Activated naive CD8-positive, alpha-beta T cell treated with anti-CD3 and anti-CD28 coated beads, Interleukin-2, amount 50 U/mL, for 16 hours (primary cell): ENCODE measurements at places on chromosomes 12 and 14.

GRCh38 chr14:98018628-98019027, 1221.4 kb downstream of the VRK1 start:
- no peak for DNase-seq

DNA sequence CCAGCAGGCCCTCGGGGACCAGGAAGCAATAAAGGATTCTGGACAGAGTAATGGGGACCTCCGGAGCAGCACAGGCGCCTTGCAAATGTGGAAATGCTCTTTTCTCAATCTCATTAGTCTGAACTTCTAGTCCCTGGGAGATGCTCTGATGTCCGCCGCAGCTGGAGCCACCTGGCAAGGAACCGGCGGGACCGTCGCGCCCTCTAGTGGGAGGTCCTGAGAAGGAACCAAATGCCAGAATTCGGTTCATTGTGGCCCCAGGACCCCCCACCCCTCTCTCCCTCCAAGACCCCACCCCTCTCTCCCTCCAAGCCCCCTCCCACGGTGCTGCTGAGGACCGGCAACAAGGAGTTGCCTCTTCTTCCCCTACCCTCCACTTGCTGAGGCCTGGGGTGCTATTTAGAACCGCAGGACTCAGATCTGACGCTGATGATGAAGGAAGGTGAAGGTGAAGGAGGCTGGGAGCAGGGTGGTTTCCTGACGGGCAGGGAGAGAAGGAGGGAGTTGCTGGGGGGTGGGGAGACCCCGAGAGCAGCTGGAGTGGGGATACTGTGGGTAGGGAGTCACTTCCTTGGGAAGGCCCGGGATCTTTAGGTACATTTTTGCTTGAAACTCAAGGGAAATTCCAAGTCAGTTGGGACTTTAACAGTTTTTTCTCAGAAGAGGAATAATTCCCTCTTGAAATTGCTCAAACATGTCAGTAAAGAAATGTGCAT, 42.5 kb downstream of the SMIM41 start:
- DNase-seq, result no peak

DNA sequence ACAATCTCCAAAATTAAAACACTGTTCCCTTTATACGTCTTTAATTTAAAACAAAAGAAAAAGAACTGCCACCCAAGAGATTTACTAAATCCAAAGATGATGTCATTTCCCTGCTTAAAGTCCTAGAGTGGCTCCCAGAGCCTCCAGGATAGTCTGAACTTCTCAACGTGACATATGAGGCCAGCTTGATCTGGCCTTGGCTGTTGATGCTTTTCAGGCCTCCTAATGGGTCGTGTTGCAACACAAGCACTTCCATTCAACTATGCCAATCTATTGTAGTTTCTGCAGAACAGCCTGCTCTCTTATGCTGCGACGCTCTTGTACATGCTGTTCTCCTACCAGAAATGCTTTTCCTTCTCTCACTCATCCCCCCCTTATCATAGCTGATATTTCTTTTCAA, 35.7 kb downstream of the LGR5 start:
- no peak for DNase-seq

DNA sequence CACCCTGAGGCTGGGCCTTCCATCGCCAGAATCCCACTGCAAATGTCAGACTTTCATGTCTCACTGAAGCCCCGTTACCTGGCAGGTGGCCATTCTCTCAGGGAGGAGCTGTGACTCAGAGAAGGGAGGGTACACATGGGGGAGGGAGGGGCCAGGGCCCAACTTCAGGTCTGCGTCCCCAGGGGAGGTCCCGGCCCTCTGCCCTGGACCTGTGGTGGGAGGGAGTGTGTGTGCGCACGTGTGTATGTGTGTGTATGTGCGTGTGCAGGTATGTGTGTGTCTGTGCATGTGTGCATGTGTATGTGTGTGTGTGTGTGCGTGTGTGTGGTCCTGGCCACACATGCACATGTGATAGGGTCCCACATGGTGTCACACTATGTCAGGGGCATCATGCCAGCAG, 50.9 kb downstream of the MVK start:
- no peak for DNase-seq

DNA sequence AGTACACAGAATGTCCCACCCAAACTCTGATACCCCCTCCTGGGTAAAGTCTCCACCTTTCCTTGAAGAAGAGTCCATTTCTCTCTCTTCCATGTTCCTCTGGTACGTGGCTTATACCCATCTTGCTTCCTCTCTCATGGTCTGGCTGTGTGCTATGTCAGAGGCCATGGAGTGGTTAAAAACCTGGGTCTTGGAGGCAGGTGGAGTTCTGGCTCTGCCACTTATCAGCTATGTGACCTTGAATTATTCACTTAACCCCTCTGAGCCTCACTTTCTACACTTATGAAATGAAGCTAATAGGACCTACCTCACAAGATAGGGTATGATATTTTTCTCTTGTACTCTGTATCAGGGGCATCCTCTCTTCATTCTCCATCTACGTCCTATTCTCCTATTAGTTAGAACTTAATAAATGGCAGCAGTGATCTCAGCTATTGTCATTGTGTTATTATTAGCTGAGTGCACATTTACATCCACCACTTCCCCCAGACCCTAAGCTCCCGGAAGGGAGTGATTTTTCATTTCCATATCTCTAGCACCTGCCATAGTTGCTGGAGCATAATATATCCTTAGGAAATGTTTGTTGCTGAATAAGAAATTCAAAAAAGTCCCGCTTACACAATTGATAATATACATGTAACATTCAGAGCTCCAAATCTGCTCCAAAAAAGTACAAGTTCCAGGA, 59.8 kb upstream of the NOS1 start:
- DNase-seq, result no peak

DNA sequence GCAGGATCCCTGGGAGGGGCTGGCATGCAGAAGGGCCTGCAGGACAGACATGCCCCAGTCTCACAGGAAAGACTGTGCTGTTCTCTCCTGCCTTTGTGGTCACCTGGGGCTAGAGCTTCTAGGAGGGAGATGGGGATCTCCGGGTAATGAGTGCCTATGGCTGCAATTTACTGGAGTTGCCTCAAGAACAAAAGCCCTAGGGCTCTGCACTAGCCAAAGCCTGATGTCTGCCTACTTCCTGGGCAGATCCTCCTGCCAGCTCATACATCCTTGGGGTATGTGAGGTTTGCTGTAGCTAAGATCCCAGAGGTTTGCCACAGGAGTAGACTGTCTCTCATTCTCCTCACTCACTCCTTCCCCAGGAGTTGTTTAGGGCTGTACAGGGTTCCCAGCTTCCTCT, 106.9 kb upstream of the PPFIA2 start:
- no peak for DNase-seq

GRCh38 chr14:99908653-99909250, 115.5 kb downstream of the EML1 start:
- DNase-seq, result no peak

- no peak for DNase-seq
Observed at GRCh38 chr12:6494258-6494743, 399 bp downstream of the NCAPD2 start.

DNA sequence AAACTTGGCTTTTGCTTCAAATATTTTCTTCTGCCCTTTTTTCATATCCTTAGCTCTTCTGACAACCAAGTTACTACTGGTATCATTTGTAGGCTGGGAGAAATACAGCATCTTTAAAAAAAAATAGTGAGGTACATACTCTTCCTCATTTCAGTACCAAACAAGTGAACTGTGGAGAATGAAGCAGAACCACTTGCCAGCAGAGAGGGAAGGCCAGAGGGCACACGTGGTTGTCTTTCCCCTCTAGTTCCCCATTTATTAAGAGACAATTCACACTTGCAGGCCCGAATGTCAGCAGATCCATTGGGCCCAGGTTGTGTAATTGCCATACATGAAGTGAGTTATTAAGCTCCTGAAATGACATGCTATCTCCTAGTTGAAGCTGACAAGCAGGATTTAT, 3.2 kb downstream of the SUSD6 start:
- DNase-seq, result no peak

DNA sequence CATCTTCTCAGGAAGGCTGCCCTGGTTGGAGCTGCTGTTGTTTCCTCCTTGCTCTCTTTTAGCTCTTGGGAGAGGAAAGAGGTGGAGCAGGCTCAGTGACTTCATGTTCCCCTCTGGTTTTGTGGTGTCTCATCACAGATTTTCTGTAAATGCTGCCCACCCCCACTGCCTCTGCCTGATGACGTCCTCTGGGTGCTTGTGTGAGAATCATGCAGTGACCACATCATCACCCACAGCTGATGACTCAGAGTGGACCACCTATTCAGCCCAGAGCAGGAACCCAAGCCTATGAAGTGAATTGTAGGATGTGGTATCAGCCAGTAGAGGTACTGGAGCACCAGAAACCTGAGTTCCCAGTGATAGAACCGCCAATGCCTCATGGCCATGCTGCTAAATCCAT, at the start of gene GZMB:
Gene GZMB, minus strand, starts transcription at position 33 of the 400 bp plus-strand sequence. Its CDS starts 30 bp downstream, at position 3.
- peak; percentile 36 for DNase-seq

DNA sequence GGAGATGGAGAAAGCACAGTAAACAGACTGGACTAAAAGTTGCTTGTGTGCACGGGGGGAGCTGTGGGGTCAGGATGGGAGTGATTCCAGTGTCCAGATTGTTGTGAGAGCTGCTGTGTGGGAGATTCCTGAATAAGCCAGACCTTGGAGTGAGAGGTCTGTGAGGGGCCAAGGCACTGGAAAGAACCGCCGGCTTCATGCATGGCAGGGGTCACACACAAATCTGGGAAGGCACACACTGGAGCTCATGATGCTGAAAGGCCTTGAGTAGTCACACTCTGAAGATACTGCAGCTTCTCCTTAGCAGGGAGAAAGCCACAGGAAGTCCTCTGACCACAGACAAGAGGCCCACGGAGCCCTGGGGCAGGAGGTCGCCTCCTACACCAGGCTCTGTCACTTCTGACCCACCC, 23.1 kb downstream of the ADCY6 start:
- no peak for DNase-seq

GRCh38 chr12:39061576-39061975, 156.2 kb upstream of the CPNE8 start:
- no peak for DNase-seq

DNA sequence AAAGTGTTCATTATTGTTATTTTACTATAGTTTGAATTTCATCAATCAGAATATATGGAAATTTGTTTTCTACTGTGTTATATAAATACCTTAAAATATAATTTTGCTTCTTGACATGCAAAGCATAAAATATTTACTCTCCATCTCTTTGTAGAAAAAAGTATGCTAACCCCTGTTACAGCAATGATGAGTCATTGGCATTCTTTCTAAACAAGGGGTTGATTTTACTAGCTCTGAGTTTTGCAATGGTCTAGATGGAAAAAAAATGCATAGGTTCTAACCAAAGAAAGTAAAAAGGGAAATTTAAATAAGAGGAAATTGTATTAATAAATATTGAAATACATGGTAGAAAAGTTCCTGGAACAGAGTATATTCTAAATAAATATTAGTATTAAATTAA, 990.2 kb upstream of the ATXN7L3B start:
- DNase-seq, result no peak

DNA sequence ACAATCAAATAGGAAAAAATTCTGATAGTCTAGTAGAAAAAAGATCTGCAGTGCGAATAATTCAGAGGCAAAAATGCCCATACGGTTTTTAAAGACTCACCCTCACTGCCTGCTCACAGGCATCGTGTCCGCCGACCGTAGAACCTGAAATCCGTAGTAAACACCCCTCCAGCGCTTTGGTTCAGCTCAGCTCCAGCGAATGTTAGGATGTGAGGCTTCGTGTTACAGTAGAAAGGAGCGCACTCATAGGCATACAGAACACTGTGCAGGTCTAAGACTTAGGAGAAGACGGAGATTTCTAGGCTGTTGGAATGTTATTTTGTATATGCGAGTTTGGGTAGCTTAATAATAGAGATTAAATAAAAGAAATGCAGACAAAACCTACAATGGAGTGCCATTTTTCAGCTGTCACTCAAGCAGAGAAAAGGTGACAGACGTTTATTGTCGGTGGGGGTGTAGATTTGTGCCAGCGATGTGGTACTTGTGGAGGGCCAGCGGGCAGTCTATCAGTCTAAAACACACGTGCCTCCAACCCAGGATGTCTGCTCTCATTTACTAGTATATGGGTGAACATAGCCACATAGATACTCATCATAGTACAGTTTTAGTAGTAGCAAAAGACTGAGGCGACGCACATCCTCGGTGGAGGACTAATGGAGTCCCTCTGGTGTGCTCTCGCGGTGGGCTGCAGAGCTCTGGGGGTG, 25.7 kb downstream of the SFSWAP start:
- DNase-seq, result no peak

GRCh38 chr12:26445909-26446308, 250.5 kb downstream of the SSPN start:
- no peak for DNase-seq

DNA sequence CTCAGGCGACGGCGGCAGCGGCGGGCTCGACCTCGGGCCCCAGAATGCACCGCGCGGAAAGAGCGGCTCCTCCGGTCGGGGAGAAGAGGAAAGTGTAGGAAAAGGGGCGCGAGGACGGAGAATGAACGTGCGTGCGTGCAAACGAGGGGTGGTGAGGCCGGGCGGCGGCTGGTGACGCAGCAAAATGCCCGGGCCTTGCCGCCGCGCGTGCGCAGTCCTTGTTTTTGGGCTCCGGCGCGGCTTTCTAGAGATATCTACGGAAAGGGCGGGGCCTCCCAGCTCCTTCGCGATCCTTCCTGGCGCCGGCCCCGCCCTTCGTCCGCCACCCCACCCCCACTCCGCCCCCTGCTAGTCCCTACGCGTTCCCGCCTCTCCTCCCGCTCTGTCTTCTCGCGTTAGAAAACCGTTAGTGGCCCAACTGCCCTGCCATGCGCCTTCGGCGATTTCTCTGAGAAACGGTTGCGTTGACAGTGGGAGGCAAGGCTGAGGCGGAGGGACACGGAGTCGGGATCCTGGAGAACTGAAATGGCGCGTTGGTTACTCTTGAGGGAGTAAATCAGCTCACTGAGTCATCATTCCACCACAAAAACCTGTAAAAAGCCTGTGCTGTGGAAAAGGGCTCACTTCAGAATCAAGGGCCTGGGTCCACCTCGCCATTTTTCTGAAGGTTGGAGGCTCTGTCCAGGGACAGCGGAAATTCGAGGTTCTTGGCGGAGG, at the start of gene PTGES3:
Gene PTGES3, minus strand, starts transcription at position 156 of the 717 bp plus-strand sequence. CDS start 285 bp downstream, outside the sequence.
- peak; percentile 91 for DNase-seq

DNA sequence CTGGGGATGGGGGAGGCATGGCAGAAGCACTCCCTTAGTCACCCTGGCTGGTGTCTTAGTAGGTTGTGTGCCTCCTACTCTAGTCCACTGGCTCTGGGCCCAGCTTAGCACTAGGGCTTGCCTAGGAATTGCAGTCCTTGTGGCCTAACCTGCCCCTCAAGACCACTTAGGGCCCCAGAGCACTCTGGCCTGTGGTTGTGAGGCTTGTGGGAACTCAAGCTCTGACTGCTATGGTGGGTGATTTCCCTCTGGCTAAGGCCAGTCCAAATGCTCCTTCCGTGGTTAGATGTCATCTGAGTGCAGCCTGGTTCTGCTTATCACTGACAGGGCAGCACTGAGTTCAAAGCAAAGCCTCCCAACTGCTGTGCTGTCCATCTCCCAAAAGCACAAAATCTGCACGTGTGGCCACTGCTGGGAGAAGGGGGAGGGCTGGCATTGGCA, 20.2 kb downstream of the FGD4 start:
- DNase-seq, result no peak

GRCh38 chr14:67971627-67972625, 152.3 kb downstream of the RAD51B start:
- no peak for DNase-seq

DNA sequence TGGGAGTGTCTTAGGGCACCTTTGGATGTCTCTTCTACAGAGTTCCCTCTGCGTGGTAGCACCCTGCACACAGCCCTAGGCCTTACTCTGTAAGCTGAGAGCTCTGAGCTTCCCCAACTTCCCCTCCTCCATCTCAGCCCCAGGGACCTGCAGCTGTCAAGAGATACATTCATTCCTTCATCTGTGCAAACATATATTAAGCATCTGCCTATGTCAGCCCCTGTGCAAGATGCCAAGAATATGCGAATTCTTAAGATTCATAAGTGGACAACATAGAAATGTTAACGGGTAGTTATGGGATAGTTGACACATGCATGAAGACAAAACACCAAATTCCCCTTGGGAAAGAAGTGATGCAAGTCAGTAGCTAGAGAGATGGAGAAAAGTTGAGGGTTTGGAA, 190.8 kb downstream of the SLC41A2 start:
- no peak for DNase-seq
